Posterior vena cava (tissue), 2 donors: ENCODE measurements at places on chromosomes 4 and X. TPM values are rescaled to one million over a fixed set of nuclear protein-coding genes. Genes with fewer than 3 reads are reported as not detected.
A peak's percentile ranks its signal among the peaks of the same experiment; 100 is the strongest.

- peak; percentile 95 for DNase-seq
Measured at GRCh38 chrX:49184294-49185281, 1.6 kb downstream of the PRICKLE3 start.

DNA sequence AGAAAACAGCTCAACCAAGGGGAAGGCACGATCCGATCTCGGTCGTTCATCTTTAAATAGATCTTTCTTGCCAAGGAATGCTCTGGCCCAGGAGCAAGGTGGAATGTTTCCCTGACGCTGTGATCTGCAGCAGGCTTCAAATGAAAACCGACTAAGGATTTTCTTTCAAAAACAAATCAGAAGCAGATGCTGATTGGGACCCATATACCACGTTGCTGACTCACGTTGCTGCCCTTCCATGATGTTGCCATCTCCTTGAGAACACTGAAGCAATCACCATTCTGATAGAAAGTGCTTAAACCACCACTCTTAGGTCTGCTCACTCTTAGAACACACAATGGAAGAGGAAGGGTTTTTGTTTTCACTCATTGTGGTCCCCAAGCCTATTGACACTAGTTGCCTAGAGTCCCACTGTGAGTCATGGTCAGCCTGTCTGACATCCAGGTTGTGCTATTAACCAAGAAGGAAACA is 26.1 kb downstream of the LAMTOR3 start:
- DNase-seq, result no peak

GRCh38 chrX:117711782-117712181 is 404.8 kb downstream of the KLHL13 start:
- DNase-seq, result no peak

DNA sequence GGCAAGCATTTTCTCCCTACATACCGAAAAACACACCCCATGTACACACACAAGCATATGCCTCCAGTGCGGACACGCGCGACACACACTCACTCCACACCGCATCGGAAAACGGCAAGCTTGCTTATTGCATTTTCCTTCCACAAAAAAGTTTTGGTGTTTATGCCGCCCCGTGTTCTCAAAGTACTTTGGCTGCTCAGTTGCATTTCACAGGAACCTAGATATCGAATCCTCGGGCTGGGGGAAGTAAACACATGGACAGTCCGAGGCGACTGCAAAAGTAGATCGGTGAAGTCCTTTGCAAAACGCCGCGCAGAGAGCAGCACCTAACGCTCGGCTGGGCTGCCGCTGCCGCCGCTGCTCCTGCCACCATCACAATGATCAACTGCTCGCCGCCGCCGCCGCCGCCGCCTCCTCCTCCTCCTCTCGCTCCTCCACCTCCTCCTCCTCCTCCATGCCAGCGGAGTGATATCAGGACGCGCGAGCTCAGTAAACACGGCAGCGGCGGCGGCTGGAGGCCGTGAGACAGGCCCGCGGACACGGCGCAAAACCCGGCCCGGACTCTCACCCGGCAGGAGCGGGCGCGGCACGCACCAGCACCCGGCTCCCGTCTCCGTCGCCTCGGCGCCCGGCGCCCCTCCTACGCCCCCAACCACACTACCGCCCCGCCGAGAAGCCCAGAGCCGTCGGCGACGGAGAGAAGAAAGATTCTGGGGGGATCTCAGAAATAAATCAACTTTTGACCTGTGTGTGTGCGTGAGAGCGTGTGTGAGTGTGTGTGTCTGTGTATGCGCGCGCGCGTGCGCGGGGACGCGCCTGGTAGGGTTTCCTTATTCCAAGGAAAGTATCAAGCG is at the start of gene MAML3:
TSS of gene MAML3 (minus strand) at position 467 of the 854 bp plus-strand sequence. CDS start 857 bp downstream, outside the sequence.
- peak; percentile 98 for DNase-seq

GRCh38 chr4:41287852-41288251 is 31.1 kb downstream of the UCHL1 start:
- no peak for DNase-seq

DNA sequence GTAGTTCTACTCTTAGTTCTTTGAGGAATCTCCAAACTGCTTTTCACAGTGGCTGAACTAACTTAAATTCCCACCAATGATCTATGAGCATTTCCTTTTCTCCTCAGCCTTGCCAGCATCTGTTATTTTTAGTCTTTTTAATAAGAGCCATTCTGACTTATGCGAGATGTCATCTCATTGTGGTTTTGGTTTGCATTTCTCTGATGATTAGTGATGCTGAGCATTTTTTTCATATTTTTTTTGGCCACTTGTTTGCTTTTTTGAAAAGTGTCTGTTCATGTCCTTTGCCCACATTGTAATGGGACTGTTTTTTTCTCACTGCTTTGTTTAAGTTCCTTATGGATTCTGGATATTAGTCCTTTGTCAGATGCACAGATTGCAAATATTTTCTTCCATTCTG is 21.5 kb upstream of the PHKA1 start:
- no peak for DNase-seq

- DNase-seq, result no peak
Measured at GRCh38 chr4:101421386-101421785, 74.1 kb upstream of the PPP3CA start.

GRCh38 chr4:7070729-7071511 is 3.1 kb upstream of the GRPEL1 start:
- DNase-seq, result peak; percentile 93

DNA sequence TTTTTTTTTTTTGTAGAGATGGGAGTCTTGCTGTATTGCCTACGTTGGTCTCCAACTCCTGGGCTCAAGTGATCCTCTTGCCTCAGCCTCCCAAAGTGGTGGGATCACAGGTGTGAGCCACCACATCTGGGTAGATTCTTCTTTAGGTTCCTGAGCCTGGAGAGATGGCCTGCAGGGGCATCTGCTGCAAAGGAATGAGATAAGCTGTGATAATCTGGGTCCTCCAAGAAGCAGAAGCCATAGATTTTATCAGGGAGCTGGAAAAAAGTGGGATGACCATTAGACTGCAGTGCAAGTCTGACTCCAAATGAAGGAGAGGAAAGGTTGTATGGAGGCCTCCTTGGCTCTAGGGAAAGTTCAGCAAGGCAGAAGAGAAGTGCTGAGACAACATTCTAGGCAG is 19.0 kb upstream of the ACSL1 start:
- no peak for DNase-seq

- no peak for DNase-seq
Measured at GRCh38 chr4:84472154-84472553, 26.9 kb downstream of the NKX6-1 start.

- DNase-seq, result no peak
Measured at GRCh38 chr4:16000708-16001483, 37.9 kb upstream of the FGFBP2 start.

DNA sequence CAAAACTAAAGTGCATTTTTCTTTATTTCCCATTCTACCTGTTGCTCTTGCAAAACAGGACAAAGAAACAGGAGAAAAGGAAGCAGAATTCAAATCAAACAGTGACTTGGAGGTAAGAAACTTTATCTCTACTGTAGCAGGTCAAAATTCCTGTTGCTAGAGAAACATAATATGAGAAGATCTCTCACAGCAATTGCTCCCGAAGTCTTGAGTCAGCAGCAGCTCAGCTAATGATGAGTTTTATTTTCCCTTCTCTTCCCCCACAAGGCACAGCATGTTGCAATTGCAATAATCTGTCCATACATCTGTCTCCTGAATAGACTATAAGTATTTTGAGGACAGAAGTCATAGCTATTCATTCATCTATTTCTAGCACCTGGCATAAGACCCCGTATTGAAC is 112.7 kb downstream of the CLNK start:
- DNase-seq, result no peak

DNA sequence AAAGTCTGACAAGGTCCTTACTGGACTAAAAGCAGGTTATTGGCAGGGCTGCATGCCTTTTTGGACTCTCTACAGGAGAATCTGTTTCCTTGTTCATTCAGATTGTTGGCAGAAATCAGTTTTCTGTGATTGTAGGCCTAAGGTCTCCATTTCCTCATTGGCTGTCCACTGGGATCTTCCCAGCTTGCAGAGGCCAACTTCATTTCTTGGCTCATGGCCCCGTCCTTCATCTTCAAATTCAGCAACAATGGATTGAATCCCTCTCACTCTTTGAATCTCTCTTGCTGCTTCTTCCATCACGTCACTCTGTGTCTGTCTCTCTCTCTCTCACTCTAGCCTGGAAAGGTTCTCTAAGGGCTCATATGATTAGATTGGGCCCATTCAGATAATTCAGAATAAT is 14.9 kb upstream of the GLUD2 start:
- no peak for DNase-seq

GRCh38 chr4:152503653-152504290 is 32.1 kb downstream of the FBXW7 start:
- DNase-seq, result no peak

DNA sequence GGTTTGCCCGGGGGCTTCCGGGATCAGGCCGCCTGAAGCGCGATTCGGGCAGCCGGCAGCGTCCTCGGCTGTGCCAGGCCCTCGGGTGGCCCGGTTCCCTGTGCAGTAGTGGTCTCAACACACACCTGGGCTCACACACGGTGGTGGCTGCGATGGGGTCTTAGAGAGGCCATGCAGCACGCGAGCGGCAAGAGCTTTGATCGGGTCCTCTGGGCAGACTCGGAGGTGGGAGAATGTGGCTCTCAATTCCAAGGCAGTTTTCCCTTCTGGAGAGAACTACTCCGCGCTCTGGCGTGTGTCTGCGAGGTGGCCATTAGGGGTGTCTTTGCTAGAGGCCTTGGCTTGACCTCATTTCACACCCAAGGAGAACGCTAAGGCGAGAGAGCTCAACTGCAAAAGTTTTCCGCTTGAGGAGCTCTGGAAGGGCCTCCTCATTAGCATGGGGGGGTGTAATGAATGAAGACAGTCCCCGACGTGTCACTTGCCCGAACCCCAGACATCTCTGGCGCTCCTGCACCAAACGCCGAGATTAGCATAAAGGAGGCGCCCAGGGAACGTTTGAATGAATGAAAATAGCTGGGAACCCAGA is 771 bp upstream of the RBPJ start:
- no peak for DNase-seq

DNA sequence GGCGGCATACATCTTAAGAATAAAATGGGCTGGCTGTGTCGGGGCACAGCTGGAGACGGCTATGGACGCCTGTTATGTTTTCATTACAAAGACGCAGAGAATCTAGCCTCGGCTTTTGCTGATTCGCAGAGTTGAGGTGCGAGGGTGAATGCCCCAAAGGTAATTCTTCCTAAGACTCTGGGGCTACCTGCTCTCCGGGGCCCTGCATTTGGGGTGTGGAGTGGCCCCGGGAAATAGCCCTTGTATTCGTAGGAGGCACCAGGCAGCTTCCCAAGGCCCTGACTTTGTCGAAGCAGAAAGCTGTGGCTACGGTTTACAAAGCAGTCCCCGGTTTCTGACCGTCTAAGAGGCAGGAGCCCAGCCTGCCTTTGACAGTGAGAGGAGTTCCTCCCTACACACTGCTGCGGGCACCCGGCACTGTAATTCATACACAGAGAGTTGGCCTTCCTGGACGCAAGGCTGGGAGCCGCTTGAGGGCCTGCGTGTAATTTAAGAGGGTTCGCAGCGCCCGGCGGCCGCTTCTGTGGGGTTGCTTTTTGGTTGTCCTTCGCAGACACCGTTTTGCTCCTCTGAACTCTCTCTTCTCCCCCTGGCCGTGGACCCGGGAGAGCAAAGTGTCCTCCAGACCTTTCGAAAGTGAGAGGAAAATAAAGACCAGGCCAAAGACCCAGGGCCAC is 1.9 kb downstream of the SHOX start:
- peak; percentile 63 for DNase-seq

- no peak for DNase-seq
Measured at GRCh38 chrX:41100200-41100599, 15.0 kb downstream of the USP9X start.

DNA sequence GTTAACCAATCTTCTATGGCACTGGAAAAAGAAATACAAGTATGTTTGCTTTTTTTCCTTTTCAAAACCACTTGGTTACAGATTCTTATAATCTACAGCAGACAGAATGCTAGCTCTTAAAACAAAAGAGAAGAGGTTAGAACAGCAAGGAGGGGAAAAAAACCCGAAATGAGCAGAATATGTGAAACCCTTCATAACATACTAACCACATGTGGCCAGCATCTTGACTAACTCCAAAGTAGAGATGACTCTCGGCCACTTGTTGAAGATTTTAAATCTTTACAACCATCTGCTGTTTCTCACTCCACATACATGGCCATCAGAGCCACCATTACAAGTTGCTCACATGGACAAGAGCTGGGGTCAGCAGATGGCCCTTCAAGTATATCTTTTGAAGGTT is 100.3 kb downstream of the PAPSS1 start:
- no peak for DNase-seq

- peak; percentile 11 for DNase-seq
Measured at GRCh38 chrX:750812-751211, 120.2 kb downstream of the SHOX start.

DNA sequence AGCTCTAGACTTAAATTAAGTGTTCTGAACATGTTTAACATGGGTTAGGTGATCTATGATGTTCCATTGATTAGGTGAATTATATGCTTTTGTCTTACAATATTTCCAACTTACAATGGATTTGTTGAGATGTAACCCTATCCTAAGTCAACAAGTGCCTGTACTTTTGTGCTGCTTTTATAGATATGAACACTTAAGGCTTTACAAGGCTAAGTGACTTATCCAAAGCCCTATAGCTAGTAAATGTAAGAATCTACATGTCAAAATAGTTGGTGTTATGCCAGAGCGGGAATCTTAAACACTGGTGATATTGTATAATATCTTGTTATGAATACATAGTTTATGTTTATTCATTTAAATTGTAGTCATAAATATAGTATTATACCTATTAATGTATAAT is 1629.1 kb upstream of the IGFBP7 start:
- DNase-seq, result no peak

DNA sequence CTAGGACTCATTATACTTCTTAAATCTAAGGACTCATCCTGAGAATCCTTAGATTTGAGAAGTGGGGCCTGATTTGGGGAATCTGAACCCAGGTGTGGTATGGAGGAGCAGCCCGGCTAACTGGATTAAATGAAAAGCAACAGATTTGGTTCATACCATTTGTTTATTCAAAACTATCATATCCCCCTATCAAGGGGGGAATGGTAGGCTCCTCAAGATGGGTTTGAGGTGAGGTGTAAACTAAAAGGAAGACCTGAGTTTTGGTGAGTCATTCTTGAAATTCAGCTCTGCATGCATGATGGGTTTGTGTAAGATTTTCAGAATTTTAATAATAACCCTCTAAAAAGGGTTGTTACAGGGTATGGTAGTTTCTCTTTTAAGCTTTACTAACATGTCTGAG is 53.4 kb downstream of the CASP6 start:
- no peak for DNase-seq

DNA sequence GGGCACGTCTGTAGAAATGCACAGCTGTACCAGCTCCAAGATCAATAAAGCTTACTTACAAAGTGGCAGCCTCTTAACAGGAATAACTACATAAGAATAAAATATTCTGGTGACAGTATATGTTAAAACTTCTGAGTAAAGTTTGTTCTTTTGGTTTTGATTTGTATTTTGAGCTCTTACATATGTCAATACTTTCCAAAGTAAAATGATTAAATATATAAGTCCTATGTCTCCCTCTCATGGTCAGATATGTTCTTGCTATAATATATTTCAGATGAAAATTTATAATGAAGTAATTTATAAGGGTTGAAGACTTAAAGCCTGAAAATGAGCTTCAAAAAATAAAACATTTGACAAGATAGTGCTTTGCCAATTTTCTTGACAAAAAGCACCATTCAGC is 254.4 kb downstream of the NPFFR2 start:
- DNase-seq, result no peak

The IBSP gene
- total RNA-seq, result not detected

The FAM47C gene
- total RNA-seq, result not detected

The SEPTIN6 gene
- 19.4 TPM for total RNA-seq

The GPR34 gene
- 16.9 TPM for total RNA-seq

The GLRA2 gene
- total RNA-seq, result not detected

The SPANXD gene
- total RNA-seq, result not detected

The GAGE2A gene
- not detected for total RNA-seq

The FGF5 gene
- not detected for total RNA-seq

The MAGED4 gene
- 5.9 TPM for total RNA-seq

The CHRDL1 gene
- total RNA-seq, result 107 TPM

The MAGEE2 gene
- not detected for total RNA-seq

The IQSEC2 gene
- 9.4 TPM for total RNA-seq

The MAMLD1 gene
- total RNA-seq, result 12.8 TPM
